ENCODE measurements at places on chromosomes 7 and 10. TPM values are rescaled to one million over a fixed set of nuclear protein-coding genes. Genes with fewer than 3 reads are reported as not detected.

The TUBAL3 gene
- total RNA-seq, result not detected

The CLDN3 gene
- 1.3 TPM for total RNA-seq

The DDC gene
- 0.35 TPM for total RNA-seq

GRCh38 chr10:53140506-53140905, 367.9 kb upstream of the MBL2 start:
- H3K36me3 ChIP-seq, result no peaks in the 10 kb centered on the region
- H3K27me3 ChIP-seq, result no peaks in the 10 kb centered on the region
- no peaks in the 10 kb centered on the region for H3K4me1 ChIP-seq
- H3K4me3 ChIP-seq, result no peak overlapping the region
- DNase-seq, result no peak

- no peaks in the 10 kb centered on the region for H3K36me3 ChIP-seq
- peak within 1 kb of the TSS; percentile 70 for H3K27ac ChIP-seq
- H3K27me3 ChIP-seq, result no peaks in the 10 kb centered on the region
- H3K4me1 ChIP-seq, result peaks cover 10% of the 10 kb centered on the region
- peak within 1 kb of the TSS; percentile 62 for H3K4me3 ChIP-seq
- DNase-seq, result no peak
Measured at GRCh38 chr7:150631866-150632864, at the start of gene GIMAP6. Gene GIMAP6, minus strand, starts transcription at chr7:150632385. Its CDS starts 2,243 bp downstream, at chr7:150630142.

DNA sequence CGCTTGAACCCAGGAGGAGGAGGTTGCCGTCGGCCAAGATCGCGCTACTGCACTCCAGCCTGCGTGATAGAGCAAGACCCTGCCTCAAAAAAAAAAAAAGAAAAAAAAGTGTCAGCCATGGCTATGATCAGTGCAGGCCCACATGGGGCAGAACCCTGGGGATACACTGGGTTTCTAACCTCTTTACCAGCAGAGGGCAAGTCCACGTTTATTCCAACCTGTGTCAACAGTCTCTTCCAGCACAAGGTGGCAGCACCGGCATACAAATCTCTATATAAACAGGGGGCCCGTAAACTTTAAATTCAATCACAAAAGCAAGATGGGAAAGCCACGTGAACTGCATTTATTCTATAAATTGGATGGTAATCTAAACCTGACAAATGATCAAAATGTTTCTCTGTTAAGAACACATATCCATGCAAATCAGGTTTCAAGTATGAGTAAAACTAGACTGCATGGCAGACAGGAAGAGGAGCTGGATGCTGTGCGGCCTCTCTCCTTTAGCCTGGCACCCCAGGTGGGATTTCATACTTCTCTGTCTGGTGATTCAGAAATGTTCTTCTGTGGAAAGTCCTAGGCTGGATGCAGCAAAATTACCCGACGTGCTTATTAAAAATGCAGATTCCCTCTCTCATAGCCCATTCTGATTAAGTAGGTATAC, 60.0 kb upstream of the STEAP1B start:
- peaks cover 4% of the 10 kb centered on the region for H3K4me1 ChIP-seq
- no peaks in the 10 kb centered on the region for H3K27me3 ChIP-seq
- no peak overlapping the region for H3K4me3 ChIP-seq
- H3K27ac ChIP-seq, result no peak overlapping the region
- DNase-seq, result no peak

All from esophagus squamous epithelium (tissue), 5 donors.